ENCODE measurements at places on chromosomes 3 and 15. TPM values are rescaled to one million over a fixed set of nuclear protein-coding genes. Genes with fewer than 3 reads are reported as not detected.

Gene SAXO2
- 0.32 TPM for total RNA-seq

Gene GPR149
- not detected for total RNA-seq

Gene AHSG
- total RNA-seq, result not detected

Gene INSYN1
- 2.5 TPM for total RNA-seq

Gene KLHL6
- total RNA-seq, result under 0.01 TPM

Gene NAA80
- total RNA-seq, result 2.2 TPM

Gene BCL6
- 15.9 TPM for total RNA-seq

Gene SERINC4
- total RNA-seq, result not detected

Measured in bronchial smooth muscle cell (primary cell).